ENCODE measurements at places on chromosomes 16 and 17.

- no peak for DNase-seq
Observed at GRCh38 chr16:55169780-55170179, 154.2 kb upstream of the IRX6 start.

DNA sequence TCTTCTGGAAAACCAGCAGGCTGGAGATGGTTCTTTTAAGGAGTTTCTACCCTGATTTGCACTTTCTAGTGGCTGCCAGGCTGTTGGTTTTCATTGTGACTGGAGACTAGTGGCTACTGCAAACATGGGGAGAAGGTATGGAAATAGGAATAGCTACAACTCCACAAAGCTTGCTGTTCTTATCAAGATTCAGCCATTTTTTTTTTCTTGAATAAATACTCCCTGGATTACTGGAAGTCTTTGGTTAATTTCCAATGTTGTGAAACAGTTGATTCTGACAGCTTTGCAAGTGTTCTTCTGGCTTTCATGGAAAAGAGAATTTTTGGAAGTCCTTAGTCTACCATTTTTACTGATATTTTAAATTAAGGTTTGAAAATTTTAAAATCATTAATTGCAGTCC lies 277.7 kb downstream of the HS3ST3A1 start:
- DNase-seq: no peak

- no peak for DNase-seq
Observed at GRCh38 chr17:42891539-42892152, 9.0 kb upstream of the G6PC1 start.

DNA sequence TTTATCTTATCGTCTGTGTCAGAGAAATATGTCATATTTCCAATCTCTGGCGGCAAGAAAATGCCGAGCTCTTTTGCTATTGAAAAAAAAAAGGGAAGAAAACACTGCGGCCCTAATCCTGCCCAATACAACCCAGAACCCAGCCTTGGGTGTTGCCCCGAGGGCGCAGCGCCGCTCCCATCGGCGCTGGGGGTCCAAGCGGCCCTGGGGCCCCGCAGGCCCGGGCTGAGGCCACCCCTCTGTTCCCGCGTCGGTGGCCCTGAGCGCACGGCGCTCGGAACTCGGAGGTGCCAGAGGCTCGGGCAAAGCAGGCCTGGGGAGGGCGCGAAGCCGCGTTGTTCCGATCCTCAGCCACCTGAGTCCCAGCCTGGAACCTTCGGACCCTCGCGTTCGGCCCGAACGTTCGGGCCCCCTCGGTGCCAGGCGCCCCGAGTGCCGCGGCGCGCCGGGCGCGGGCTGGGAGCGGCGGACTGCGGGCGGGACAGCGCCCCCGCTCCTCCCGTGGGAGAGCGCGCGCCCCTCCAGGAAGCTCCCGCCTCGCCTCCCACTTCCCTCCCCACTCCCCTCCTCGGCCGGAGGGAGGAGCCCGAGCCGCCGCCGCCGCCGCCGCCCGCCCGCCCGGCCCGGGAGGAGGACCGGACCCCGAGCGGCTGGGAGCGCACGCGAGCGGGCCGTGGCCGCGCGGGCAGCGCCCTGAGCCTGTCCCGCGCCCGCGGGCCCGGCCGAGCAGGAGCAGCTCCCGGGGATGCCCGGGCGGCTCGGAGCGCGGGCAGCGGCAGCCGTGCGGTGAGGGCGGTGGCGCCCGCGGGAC lies at the start of gene CPNE2:
TSS of gene CPNE2 (plus strand) at position 609 of the 811 bp plus-strand sequence. CDS start 18,160 bp downstream, outside the sequence.
- DNase-seq: no peak

- no peak for DNase-seq
Observed at GRCh38 chr17:823501-823902, 41.3 kb downstream of the MRM3 start.

DNA sequence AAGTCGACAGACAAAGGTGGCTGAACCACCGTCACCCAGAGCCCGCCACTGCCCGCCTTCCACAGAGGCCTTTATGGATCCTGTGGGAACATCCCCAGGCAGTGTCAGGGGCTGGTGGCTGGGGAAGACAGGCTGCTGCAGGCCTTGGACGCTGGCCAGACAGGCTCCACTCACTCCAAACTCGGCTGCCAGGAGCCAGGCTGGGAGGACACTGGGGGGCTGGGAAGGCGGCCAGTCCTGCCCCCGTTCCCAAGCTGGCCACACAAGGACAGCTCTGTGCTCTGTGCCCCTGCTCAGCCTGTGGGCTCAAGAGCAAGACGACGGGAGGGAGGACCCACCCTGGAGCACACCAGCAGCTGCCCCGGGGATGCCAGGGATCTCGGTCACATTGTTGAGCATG lies 7.6 kb upstream of the LCAT start:
- DNase-seq: no peak

DNA sequence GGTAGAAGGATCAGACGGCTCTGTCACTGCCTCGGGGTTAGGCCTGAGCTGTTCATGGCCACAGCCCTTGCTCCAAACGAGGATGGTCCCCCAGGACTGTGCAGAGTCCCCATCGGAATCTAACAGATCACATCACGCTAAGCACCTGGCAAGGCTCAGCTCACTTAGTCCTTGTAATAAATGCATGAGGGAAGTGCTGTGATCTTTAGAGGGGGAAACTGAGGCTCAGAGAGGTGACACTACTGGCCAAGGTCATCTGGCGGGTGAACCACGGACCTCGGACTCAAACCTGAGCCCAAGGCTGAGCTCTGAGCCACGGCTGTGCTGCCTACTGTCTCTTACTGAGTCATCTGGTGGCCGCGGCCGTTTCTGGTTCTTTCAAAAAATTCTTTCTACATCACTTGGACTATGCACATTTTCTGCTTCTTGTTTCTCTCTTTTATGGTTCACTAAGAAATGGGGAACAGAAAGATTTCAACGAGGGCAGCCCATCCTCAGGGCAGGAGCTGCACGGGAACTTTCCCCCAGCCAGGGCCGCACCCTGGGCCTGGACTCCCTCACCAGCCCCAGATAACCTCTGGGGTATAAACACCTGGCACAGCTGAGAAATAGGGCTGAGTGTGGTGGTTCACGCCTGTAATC lies 55.6 kb downstream of the COTL1 start:
- DNase-seq: no peak

GRCh38 chr17:3795390-3796102 lies 5.4 kb downstream of the ITGAE start:
- DNase-seq: no peak

GRCh38 chr16:87555647-87556046 lies 46.7 kb upstream of the JPH3 start:
- no peak for DNase-seq

- no peak for DNase-seq
Observed at GRCh38 chr17:74485022-74485743, 18.7 kb downstream of the CD300A start.

DNA sequence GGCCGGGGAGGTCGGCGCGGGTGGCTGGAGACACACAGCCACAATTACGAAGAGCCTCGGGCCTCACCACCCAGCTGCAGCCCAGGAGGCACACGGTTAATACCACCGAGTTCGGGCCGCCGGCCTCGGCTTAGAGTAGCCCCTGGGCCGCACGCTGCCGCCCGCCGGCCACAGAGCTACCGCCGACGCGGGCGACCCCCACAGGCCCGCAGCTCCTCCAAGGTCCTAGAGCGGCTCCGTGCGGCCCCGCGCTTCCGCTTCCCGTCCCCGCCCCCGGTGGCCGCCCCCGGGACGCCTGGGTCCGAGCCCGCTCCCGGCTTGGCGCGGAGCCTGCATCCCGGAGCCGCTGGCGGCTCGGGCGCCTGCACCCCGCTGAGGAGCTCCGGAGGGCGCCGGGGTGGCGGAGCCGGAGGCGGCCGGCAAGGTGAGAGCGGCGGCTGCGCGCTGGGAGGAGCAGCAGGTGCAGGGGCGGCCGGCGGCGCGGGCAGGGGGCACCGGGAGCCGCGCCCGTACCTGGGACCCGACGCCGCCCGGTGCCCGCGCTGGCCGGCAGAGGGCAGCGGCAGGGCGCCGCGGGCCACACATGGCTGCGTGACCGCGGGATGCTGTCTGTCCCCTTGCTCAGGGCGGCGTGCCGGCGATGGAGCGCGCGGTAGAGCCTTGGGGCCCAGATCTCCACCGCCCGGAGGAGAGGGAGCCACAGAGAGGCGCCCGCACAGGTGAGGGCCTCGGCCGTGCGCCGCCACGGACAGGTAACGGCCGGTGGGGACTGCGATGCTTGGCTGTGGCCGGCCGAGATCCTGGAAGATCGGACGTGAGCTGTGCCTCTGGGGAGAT lies at the start of gene ZNF48:
TSS of gene ZNF48 (plus strand) at position 266 of the 837 bp plus-strand sequence. CDS start at position 641, 375 bp downstream.
- DNase-seq: peak; percentile 86

- DNase-seq: no peak
Observed at GRCh38 chr16:4414187-4414917, 2.0 kb downstream of the CORO7 start.

GRCh38 chr17:76431509-76431908 lies 21.4 kb downstream of the UBE2O start:
- no peak for DNase-seq

GRCh38 chr17:77407321-77408277 lies 266.8 kb downstream of the SEC14L1 start:
- no peak for DNase-seq

Measured in NCI-H2107 (cell line).